ENCODE measurements at places on chromosomes 5 and 9.

GRCh38 chr9:37380570-37380969 is 41.9 kb upstream of the GRHPR start:
- DNase-seq, result no peak

DNA sequence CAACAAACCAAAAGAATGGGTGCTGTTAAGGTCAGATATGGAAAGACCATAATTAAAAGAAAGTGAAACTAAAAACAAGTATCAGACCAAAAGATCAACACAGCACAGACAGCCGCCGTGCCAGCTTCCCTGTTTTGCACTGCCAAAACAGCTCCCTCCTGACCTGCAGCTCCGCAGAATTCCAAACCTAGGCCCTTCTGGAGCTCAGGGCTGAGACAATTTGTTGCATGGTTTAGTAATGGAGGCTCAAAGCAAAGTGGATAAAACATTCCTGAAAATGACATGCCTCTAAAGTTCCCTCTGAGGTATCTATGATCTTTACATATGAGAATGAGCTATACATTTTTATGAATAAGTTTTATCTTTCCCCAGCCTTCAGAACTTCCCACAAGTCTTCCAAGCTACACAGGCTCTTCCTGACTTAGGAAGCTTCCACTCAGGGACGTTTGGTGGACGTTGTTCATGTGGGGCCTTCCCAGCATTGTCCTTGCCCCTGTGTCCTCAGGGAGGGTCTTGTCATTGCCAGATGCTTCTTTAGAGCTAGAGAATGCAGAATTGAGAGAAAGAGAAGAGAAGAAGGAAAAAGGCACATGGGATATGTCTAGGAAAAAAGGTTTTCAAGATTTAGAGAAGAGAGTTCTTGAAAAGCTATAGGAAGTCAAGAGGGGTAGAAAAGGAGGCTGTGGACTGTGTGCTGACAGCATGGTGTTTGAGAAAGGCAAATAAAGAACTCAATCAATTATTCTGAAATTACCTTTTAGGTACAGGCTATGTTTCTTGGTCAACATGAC is 28.4 kb upstream of the SSBP2 start:
- peak; percentile 35 for DNase-seq

DNA sequence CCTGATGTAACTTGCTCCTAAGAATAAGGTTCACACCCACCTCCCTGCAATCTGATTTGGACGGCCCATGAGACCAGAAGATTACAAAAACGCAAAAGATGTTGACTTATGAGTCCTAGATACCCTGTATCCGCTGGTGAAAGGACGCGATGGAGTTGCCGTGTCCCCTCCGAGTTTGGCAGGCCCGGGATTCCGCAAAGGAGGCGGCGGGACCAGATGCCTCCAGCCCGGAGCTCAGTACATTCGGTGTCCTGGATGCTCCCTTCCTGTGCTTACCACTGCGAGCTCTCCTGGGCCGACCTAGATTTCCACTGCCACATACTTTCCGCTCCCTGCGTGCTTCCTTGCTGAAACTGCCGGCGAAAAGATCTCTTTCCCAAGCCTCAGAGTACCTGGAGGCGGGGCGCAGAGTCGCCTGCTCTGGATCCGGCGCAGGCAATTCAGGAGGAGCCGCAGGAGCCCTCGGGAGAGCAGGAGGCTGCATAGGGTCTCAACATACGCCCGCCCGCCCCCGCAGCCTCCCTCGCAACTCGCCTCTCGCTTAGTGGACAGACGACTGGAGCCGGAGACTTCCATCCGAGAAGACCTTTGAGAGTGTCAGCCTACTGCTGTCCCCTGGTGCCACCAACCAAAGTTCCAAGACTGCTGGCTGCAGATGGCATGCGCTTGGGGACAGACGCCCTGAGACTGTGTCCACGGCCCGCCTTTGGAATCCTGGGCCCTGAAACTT is 39.8 kb downstream of the ANXA2R start:
- peak; percentile 15 for DNase-seq

DNA sequence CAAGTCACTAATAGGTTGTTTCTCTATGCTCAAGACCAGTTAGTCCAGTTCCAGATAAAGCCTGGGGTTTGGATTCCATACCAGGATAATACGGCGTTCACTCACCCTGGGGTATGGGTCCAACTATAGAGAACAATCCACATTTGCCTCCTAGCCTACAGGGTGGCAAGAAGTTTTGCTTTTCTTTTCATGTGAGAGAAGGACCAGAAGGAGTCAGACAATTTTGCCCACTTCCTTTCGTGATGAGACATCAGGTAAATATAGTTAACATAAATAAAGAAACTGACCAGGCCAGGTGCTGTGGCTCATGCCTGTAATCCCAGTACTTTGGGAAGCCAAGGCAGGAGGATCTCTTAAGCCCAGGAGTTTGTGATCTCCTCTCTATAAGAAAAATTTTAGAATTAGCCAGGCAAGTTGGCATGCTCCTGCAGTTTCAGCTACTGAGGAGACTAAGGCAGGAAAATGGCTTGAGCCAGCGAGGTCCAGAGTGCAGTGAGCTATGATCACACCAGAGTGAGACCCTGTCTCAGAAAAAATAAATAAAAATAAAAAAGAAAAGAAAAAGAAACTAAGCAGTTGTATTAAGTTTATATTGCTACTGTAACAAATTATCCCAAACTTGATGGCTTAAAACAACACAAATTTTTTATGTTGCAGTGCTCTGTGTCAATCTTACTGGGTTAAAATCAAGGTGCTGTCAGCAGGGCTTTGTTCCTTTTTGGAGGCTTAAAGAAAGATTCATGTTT is 7.5 kb upstream of the REEP5 start:
- no peak for DNase-seq

GRCh38 chr9:114770991-114771390 is 34.8 kb downstream of the TNFSF15 start:
- no peak for DNase-seq

GRCh38 chr9:111632060-111632459 is 926 bp downstream of the DNAJC25 start:
- peak; percentile 29 for DNase-seq

DNA sequence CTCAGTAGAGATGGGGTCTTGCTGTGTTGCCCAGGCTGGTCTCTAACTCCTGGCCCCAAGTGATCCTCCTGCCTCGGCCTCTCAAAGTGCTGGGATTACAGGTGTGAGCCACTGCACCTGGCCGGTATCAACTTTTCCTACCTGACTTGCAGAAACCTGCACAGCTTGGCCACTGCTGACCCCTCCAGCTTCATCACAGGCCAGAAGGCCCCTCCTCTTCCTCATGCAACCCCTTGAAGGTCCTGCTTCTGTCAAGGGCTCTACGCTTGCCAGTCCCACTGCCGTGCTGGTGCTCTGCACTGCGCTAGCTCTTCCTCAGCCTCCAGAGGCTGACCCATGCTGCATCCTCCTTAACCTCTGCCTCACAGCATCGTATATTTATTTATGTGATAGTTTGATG is 32.5 kb upstream of the RNU6ATAC start:
- DNase-seq, result no peak

DNA sequence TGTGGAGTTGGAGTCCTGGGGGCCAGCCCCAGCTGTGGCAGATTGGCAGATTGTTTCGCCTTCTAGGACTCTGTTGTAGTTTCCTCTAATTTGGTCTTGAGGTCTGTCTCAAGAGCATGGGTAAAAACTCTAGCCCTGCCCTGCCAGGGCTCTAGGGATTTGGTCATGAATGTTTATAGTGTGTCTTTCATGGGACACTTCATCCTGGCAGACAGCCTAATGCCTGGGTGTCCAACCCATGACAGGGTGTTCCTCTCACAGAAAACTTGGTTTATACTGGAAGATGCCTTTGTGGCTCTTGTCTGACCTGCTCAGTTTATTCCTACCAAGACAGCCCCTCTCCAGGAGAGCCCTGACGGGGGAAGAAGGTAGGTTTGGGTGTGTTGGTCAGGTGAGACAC is 45.5 kb downstream of the GALNT12 start:
- no peak for DNase-seq

- DNase-seq, result no peak
These were observed 117.1 kb downstream of the ICE1 start for GRCh38 chr5:5539590-5539989.

GRCh38 chr9:4048441-4048840 is 251.4 kb downstream of the GLIS3 start:
- peak; percentile 58 for DNase-seq

DNA sequence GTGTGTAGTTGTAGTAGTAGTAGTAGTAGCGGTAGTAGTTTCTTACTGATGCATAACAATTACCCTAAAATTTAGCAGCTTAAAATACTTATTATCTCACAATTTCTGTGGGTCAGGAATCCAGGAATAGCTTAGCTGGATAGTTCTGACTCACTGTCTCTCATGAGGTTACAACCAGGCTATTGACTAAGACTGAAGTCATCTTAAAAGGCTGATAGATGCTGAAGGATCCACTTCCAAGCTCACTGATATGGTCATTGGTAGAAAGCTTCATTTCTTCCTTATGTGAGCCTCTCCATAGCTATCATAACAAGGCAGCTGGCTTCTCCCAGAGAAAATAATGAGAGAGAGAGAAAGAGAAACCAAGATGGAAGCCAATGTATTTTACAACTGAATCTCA is 147.5 kb upstream of the FBXL17 start:
- DNase-seq, result peak; percentile 55

DNA sequence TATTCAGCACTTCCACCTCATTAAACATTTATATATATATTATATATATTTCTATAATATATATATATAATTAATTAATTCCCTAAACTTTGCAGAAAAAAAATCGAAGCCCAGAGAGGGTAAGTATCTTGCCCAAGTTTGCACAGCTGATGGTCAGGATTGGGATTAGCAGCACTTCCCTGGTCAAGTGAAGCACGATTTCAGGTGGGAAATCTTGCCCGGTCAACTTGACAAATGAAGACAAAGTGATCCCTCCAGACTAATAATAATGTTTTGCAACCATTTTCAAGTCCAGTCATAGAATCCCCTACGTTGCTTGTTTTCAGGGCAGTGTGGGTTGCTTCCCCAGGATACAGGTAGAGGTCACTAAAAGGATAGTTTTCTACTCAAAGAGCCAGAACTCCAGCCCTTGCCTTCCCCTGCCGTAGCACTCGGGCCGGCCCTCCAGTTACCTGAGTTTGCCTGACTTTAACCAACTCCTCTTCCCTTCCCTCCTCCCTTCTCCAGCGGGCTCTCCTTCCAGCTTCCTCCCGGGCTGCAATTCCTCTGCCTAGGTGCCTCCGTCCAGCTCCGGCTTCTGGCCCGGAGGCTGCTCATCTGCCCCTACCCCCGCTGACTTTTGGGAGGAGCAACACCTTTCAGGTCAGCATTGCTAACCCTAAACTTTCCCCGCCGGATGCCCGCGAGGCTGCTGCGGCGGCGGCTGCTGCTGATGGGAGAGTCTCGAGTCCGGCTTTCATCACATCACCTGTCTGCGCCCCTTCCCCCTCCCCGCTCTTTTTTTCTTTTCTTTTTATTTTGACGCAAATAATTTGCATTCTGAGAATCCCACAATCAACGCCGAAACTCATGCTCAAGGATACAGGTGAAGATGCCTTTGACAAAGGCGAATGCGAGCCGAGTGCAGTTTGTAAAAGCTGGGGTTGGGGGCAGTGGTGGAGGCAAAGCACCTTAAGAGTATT is 930 bp downstream of the PRLR start:
- no peak for DNase-seq

- no peak for DNase-seq
These were observed 390.0 kb downstream of the DTWD2 start for GRCh38 chr5:118598311-118598710.

DNA sequence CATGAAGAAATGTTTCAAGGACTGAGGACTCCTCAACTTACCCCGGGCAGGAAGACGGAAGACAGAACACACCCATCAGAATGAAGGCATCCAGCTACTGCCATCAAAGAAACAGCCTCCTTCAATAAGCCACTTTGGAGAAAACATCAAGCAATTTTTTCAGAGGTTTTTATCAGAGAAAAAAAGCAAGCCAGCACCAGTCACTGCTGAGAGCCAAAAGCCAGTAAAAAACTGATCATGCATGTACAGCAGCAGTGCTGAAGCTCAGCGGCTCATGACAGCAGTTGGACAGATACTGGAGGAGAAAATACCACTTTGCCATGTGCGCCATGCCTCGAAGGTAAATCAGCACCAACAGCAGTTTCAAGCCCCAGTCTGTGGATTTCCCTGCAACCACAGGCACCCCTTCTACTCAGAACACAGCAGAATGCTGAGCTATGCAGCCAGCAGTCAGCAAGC is 10.1 kb upstream of the ZNF484 start:
- DNase-seq, result no peak

Measured in AG08395 (cell line).